GM19239 (cell line): ENCODE measurements at places on chromosomes 11 and 22.

GRCh38 chr22:20937031-20937793 is 20.0 kb downstream of the CRKL start:
- DNase-seq: no peak

DNA sequence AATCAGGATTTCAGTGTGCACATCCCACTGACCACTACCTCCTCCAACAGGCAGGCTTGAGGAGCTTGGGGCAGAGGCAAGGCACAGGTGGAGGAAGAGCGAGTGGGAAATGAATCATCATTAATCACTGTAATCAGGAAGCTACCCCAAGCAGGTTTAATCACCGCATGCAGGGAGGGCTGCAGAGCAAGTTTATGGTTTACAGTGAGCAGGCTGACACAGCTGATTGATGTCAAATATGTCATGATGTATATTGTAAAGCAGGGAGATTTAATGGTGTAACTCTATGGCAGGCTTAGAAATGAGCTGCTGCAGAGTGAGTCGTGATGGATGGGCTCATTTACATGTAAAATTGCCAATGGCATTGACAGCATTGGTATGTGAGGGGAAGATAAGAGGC is 441.0 kb downstream of the NTM start:
- no peak for DNase-seq

DNA sequence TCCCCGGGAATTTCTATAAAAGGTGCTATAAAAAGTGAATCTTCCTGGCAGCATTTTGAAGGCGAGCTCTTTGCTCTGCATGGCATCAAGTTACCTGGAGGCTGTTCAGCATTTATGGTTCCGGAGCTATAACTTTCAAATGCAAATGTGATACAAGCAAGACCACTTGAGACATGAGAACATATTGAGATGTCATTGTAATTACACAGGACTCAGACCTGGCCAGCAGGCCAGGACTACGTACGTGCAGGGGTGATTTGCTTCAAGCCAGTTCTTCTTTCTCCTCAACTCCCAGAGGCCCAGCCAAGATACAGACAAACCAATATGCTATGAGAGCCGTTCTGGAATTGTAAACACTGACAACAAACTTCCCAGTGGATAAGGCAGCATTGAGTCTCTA is 227.4 kb upstream of the FAT3 start:
- no peak for DNase-seq

DNA sequence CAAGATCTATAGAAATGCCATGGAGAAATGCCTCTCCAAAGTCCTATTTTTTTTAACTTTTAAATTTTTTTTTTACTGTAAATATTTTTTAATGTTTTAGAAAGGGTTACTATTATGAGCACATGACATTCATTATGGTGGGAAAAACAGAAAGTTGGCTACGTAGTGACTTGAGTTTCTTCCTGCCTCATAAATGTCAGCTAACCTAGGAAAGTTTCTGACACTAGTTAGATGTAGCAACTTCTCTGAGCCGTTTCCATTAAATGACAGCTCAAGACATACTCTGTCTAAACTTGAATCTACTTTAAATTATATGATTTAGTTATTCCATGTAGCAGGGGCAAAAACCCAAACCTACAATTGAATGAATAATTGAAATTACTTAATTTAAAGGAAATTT is 18.4 kb upstream of the CTSC start:
- DNase-seq: no peak

GRCh38 chr11:128598506-128599150 is 11.3 kb upstream of the ETS1 start:
- DNase-seq: no peak

- DNase-seq: no peak
Measured at GRCh38 chr11:26696330-26696729, 25.5 kb downstream of the SLC5A12 start.

DNA sequence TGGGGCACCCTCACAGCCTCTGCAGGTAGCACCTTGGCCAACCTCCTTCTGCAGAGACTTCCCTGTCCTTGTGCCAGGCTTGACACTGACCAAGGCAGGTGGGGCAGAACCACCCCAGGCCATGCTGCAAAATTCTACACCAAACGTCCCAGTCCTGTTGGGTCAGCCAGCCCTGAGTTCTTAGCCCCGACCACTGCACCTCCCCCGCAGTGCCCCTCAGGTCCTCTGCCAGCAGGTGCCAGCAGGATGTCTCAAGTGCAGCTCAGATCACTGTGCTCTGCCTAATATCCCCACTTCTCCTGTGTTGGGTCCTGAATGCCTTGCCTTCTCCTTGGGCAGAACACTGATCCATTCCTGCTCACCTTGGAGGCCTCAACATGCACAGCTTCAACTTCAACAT is 999.7 kb downstream of the TBC1D22A start:
- DNase-seq: no peak

GRCh38 chr22:42949159-42949558 is 65.8 kb downstream of the PACSIN2 start:
- no peak for DNase-seq

DNA sequence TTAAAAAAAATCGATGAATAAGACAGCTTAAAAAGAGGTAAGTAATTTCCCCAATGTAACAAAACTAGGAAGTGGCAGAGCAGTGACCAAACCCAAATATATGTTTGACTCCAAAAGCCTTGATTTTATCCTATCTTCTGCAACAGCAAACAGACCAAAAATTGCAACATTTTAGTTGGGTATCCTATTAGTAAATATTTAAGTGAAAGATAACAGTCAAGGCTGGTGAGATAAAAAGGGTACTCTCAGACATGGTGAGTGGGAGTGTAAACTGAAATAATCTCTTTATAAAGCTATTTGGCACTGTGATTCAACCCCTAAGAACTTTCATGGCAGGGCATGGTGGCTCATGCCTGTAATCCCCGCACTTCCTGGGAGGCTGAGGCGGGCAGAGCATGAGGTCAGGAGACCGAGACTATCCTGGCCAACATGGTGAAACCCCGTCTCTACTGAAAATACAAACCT is 1.9 kb upstream of the RDX start:
- no peak for DNase-seq

- no peak for DNase-seq
Measured at GRCh38 chr11:17649696-17650095, 69.7 kb upstream of the MYOD1 start.

DNA sequence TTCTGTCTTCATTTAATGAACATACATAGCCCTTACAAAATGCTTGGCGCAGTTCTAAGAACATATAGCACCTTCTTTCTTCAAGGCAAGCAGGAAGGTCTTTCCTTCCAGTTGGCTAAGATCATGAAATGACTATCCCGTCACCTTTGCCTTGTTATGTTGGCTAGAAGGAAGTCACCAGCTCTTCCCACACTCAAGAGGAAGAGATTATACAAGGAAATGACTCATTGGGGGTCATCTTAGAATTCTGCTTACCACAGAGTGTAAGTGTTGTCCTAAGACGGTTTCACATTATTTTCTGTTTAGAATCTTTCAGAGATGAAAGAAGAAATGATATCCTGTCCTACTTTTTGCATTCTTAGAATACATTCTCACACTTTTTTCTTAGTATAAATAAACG is 808.0 kb upstream of the LUZP2 start:
- no peak for DNase-seq
